Left kidney (tissue), 8 donors: ENCODE measurements at places on chromosomes 1 and 21. TPM values are rescaled to one million over a fixed set of nuclear protein-coding genes. Genes with fewer than 3 reads are reported as not detected.

The RNF207 gene
- polyA plus RNA-seq: 40.6 TPM

The HENMT1 gene
- 14.1 TPM for polyA plus RNA-seq

The DNAI4 gene
- polyA plus RNA-seq: 18.4 TPM

The CELA2B gene
- 0.43 TPM for polyA plus RNA-seq

The DRAXIN gene
- polyA plus RNA-seq: 1.1 TPM

The RCSD1 gene
- polyA plus RNA-seq: 12.0 TPM

The PALMD gene
- 2.6 TPM for polyA plus RNA-seq

The CCNL2 gene
- 353 TPM for polyA plus RNA-seq

The RNU1-4 gene
- polyA plus RNA-seq: 1.9 TPM

The TCEA3 gene
- 49.3 TPM for polyA plus RNA-seq

The C1orf52 gene
- polyA plus RNA-seq: 43.1 TPM

The IVL gene
- polyA plus RNA-seq: 0.23 TPM

The ADAMTSL4 gene
- polyA plus RNA-seq: 10.4 TPM

The TDRKH gene
- 8.8 TPM for polyA plus RNA-seq

The DCST2 gene
- polyA plus RNA-seq: 2.5 TPM

The S100A7A gene
- polyA plus RNA-seq: not detected

The SEMA4A gene
- 19.7 TPM for polyA plus RNA-seq

The SLC6A17 gene
- polyA plus RNA-seq: 0.70 TPM

The CACNA1S gene
- polyA plus RNA-seq: 0.53 TPM

The C1orf185 gene
- not detected for polyA plus RNA-seq

The RXRG gene
- polyA plus RNA-seq: 3.3 TPM

The HSD3B1 gene
- polyA plus RNA-seq: 0.78 TPM

The LRRC39 gene
- 4.6 TPM for polyA plus RNA-seq

The LTN1 gene
- 44.0 TPM for polyA plus RNA-seq

The SPEN gene
- 68.7 TPM for polyA plus RNA-seq

The ALG14 gene
- polyA plus RNA-seq: 9.5 TPM

The FMO5 gene
- polyA plus RNA-seq: 10.5 TPM

The KIAA1614 gene
- 7.2 TPM for polyA plus RNA-seq

The SEC16B gene
- 4.1 TPM for polyA plus RNA-seq

The CYP4X1 gene
- 7.4 TPM for polyA plus RNA-seq

The SMG5 gene
- 63.4 TPM for polyA plus RNA-seq

The SLC37A1 gene
- polyA plus RNA-seq: 8.0 TPM
